ENCODE measurements at places on chromosomes 2 and 18. TPM values are rescaled to one million over a fixed set of nuclear protein-coding genes. Genes with fewer than 3 reads are reported as not detected.

DNA sequence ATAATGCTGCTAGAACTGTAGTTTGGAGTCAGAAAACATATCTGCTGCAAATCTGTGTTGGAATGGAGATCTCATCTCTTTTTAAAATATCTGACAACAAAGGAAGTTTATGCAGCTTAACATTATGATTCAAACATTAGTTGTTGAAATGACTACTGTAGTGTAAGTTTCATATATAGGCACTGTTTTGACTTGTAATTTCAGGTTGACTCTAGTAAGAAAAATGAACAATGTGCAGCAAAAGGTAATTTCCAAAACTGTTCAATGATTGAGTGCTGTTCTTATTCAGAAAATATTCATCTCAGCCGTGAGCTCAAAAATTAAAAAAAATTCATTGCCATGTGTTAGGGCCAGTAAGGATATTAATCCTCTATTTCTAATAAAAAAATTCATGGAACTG lies 48.5 kb downstream of the CCDC138 start:
- no peaks in the 10 kb centered on the region for H3K36me3 ChIP-seq
- no peak overlapping the region for H3K4me3 ChIP-seq

DNA sequence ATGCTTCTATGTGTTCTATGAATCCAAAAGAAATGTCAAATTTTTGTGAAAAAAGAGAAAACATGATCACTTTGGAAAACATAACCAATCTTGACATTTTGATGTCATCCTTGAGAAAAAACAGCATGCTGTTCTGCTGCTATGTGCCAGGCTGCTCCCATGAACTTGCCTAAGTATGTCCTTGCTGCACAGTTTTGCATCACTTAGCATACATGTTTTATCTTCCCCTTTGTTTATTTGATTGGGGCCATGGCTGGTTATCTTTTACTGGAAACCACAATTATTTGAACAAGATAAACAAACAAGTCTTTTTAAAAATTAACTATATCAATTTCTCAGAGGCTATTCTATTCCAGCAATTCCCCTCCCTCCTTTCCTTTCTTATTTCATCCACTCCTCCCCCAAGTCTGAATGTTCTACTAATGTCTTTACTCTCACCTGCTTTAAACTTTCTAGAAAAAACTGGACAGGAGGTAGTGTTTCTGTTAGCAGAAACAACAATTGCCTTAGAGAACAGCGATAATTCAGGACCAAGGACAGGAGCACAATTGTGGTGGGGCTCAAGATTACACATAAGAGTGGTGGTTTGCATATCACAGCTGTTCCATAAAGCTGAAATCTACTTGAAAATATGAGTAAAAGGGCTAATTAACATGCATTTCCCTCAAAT lies 6.7 kb downstream of the AOX1 start:
- no peak overlapping the region for H3K27ac ChIP-seq
- no peaks in the 10 kb centered on the region for H3K36me3 ChIP-seq
- DNase-seq, result no peak
- peaks cover 2% of the 10 kb centered on the region for H3K4me1 ChIP-seq

GRCh38 chr2:101806123-101806522 lies 108.6 kb downstream of the MAP4K4 start:
- DNase-seq, result no peak
- H3K36me3 ChIP-seq, result no peaks in the 10 kb centered on the region
- H3K4me1 ChIP-seq, result peaks cover 14% of the 10 kb centered on the region
- no peak overlapping the region for H3K4me3 ChIP-seq

DNA sequence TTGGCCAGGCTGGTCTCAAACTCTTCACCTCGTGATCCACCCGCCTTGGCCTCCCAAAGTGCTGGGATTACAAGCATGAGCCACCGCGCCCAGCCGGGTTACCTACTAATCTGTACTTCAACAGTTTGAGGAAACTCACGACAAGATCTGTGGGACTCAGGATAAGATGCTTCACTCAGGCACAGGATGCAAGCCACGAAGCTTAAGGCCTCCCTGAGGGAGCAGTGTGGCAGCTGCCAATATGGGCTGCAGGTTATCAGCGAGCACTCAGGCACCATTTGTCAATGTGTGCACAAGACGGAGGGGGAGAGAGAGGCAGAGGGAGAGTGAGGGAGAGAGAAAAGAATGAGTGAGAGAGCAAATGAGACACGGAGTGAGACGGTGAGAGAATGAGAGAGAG lies 173.6 kb upstream of the RAB6C start:
- no peak overlapping the region for H3K27ac ChIP-seq
- no peak for DNase-seq
- H3K36me3 ChIP-seq, result no peaks in the 10 kb centered on the region

DNA sequence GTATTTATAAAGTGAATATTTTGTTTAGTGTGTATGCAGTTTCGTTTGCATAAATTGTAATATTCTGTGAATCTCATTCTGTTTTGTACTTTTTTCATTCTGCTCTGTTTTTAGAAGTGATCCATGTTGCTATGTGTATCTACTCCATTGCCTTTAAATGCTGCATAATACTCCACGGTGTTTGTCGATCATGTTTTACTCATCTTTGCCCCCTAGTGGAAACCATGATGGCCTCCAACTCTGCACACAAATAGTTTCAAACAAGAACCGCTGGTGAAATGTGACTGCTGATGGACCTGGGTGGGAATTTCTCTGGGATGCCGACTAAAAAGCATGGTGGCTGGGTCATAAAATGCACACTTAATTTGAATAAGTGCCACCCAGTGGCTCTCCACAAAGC lies 32.0 kb upstream of the SKOR2 start:
- no peaks in the 10 kb centered on the region for H3K4me1 ChIP-seq
- no peak overlapping the region for H3K27ac ChIP-seq
- no peaks in the 10 kb centered on the region for H3K36me3 ChIP-seq
- DNase-seq, result no peak
- H3K27me3 ChIP-seq, result no peaks in the 10 kb centered on the region
- no peak overlapping the region for H3K4me3 ChIP-seq

DNA sequence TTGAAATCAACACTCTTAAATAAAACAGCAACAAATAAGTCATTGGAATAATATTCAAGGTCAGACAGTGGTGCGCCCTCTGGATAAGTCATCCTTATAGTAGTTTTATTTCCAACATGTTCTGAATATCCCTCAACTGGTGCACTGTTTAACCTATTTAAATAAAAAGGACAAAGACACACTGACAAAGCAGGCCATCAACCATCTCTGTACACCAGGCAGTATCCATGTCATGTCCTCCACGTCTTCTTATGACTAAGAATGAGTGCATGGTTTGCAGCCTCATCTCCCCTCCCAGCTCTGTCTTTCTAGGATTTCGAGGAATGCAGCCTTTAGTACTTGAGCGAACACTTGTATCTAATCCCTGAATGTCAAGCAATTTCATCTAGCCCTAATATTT lies 42.4 kb downstream of the ST3GAL5 start:
- no peaks in the 10 kb centered on the region for H3K36me3 ChIP-seq
- H3K4me3 ChIP-seq, result no peak overlapping the region
- H3K27me3 ChIP-seq, result no peaks in the 10 kb centered on the region
- H3K4me1 ChIP-seq, result peaks cover 1% of the 10 kb centered on the region
- no peak for DNase-seq

DNA sequence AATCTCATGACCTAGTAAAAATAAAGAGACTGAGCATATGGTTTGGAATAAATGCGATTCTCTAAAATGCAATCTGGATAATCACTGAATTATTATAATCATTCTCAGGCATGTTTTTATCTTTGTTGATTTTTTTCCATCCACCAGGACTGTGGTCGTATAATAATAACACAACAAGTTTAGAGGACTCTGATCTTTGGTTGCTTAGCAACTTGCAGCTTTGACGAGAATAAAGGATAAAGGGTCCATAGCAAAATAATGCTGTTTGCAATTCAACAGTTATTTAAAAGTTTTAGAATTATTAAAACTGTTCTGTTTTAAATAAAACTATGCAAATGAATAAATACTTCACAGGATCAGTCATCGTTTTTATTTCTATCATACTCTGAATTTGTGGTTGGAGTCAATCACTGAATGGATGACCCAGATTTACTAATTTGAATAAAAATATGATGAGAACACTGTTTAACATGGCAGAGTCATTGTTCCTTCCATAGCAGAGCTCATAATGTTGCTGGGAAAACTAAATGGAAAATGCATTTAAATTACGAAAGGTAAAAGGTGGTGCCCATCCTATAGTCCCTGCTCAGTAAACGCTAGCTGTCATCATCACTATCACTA lies 29.3 kb downstream of the DNER start:
- no peak overlapping the region for H3K27ac ChIP-seq
- H3K27me3 ChIP-seq, result no peaks in the 10 kb centered on the region
- H3K36me3 ChIP-seq, result no peaks in the 10 kb centered on the region
- no peak for DNase-seq
- no peak overlapping the region for H3K4me3 ChIP-seq

Gene ALK
- total RNA-seq, result 0.07 TPM

- H3K27ac ChIP-seq, result no peak overlapping the region
- H3K27me3 ChIP-seq, result no peaks in the 10 kb centered on the region
- no peak overlapping the region for H3K4me3 ChIP-seq
- no peaks in the 10 kb centered on the region for H3K4me1 ChIP-seq
Observed at GRCh38 chr2:54710216-54710615, 13.2 kb upstream of the EML6 start.

Gene CHST10
- 11.9 TPM for total RNA-seq

Gene SLC30A3
- total RNA-seq, result not detected

- no peak overlapping the region for H3K27ac ChIP-seq
- H3K4me1 ChIP-seq, result peaks cover 3% of the 10 kb centered on the region
- no peak for DNase-seq
Observed at GRCh38 chr2:132033365-132033764, 128.4 kb downstream of the ANKRD30BL start.

GRCh38 chr2:53422979-53423378 lies 344.6 kb upstream of the CHAC2 start:
- no peak overlapping the region for H3K27ac ChIP-seq
- H3K4me3 ChIP-seq, result no peak overlapping the region
- no peaks in the 10 kb centered on the region for H3K27me3 ChIP-seq

DNA sequence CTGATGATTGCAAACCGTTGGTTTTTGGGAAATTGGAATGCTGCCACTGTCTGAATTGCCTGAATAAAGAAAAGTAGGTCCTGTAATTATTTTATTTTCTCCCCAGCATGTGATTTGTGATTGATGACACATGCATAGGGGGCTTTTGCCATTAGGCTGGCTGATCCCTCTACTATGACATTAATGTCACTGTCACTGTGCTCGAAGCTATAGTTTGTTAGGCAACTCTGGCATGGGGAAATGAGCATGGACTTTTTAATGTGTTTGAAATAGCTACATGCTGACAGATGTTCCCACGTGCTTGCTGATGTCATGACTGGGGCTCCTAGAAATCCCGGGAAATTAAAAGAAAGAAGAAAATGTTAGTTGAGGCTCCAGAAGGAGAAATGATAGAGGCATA lies 99.1 kb downstream of the HRH4 start:
- no peak for DNase-seq
- no peaks in the 10 kb centered on the region for H3K36me3 ChIP-seq
- no peaks in the 10 kb centered on the region for H3K27me3 ChIP-seq
- no peak overlapping the region for H3K27ac ChIP-seq

DNA sequence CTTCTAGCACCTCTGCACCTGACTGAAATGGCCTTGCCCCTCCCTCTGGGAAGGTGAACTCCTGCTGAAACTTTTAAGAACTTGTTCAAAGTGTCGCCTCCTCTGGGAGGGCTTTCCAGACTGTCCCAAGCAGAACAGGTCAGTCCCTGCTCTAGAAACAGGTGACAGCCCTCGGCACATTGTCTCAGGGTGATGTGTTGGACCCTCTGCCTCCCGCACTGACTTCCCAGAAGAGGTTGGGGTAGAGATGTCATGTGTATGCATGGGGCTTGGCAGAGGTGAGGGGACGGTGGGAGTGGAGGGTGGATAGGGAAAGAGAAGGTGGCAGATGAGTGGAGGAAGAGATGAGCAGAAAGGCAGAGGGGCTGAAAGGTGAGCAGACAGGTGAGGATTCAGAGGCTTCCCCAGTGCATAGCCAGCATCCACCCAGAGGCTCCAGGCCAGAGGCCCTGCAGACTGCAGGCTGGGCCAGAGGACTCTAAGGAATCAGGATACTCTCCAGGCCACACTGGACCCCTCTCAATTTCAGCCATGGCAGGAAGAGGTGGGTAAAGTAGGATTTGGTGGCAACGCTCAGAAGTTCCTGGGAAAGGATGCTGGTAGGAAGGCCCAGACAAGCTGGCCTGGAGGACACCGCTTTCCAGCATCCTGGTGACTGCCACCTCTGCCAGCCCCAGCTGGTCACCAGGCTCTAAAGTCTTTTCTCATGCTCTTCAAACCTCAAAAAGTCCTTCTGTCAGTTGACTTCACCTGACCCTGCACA lies 24.8 kb upstream of the TNS1 start:
- H3K36me3 ChIP-seq, result no peaks in the 10 kb centered on the region
- no peak for DNase-seq
- no peaks in the 10 kb centered on the region for H3K4me1 ChIP-seq
- no peak overlapping the region for H3K4me3 ChIP-seq
- H3K27ac ChIP-seq, result no peak overlapping the region

GRCh38 chr18:62572456-62572855 lies 49.6 kb downstream of the ZCCHC2 start:
- no peaks in the 10 kb centered on the region for H3K27me3 ChIP-seq
- no peak overlapping the region for H3K4me3 ChIP-seq
- no peak for DNase-seq
- H3K27ac ChIP-seq, result no peak overlapping the region
- no peaks in the 10 kb centered on the region for H3K4me1 ChIP-seq
